ENCODE measurements at places on chromosomes 6 and 20.

GRCh38 chr6:21769405-21769861 is 175.9 kb downstream of the SOX4 start:
- no peak for DNase-seq

DNA sequence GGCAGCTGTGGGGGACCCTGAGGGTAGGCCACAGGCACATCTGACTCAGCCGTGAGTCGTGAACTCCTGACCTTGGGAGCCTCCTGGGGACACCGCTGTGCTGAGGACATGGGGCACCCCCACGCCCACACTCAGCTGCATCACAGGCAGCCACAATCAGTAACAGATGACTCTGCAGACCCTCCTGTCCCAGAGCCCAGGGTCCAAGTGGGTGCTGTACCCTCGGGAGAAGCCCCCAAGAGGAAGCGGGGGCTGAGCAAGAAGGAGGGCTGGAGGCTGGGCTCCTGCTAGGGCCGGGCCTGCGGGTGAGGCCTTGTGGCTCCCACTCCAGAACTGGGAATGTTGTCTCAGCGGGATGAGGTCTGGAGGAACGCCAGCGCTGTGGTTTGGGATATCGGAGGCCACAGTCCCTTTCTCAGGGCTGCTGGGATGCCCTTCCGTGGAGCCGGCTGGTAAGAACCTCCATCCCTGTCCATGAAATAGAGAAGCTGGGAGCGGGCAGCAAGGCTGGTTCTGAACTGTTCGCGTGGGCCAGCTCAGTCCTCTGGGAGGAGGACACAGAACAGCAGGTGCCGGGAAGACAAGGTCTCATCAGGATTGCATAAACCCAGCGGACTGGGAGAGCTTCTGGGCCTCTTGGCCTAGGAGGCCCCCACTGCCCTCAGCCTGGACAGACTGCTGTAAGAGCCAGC is 3.1 kb upstream of the LAMA5 start:
- no peak for DNase-seq

- DNase-seq = no peak
Measured at GRCh38 chr6:78947529-78947928, 80.2 kb downstream of the IRAK1BP1 start.

DNA sequence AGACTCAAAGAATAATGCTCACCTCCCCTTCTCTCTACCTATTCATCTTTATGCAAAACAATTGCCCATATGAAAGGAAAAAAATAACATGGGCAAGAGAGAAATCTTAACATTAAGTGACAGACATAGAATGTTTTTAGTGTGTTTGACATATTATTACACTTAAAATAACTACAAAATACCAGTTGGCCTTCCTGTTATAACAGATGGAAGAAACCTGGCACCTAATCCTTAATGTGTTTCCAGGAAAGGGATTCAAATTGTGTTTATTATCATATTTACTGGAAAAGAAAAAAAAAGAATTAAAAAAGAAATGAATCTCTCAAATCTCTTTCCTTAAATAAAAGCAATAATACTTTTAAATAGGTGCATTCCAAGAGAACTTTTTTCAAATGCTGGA is 158.6 kb downstream of the LAMP5 start:
- DNase-seq = no peak

DNA sequence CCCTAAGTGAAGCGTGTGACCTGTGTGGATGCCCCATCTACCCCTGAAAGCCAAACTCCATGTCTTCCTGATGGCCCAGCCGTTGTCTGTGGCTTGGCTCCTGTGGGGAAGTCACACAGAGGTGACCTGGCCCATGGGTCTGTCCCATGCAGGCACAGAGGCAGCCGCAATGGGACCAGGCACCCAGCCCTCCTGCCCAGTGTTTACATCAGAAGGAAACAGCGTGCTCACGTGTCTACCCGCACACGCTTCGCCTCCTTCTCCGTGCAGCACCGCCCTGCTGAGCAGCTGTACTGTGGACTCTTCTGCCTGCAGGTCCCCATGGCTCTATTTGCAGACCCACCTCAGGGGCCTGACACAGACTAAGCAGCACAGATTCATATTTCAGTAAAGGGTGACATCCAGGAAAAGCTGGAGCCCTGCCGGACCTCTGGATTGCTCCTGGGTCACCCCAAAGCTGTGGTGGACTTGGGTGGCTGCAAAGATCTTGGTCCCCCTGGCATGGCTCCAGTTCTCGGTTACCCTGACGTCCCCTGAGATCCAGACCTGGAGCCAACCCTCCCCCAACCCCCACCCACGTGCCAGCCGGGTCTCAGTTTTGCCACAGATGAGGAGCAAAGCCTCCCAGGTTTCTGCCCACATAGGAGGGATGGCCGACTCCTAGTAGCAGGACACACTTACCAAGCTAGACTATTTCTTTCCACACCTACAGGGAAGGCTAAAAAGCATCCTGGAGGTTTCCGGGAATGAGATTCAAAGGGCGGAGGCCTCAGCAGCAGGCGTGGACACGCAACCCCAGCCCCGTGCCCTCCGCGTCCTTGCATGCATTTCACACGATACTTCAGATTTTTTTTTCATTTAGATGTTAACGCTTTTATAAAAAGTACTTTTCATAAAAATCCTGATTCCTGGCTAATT is 120.3 kb downstream of the CDH4 start:
- DNase-seq = no peak

DNA sequence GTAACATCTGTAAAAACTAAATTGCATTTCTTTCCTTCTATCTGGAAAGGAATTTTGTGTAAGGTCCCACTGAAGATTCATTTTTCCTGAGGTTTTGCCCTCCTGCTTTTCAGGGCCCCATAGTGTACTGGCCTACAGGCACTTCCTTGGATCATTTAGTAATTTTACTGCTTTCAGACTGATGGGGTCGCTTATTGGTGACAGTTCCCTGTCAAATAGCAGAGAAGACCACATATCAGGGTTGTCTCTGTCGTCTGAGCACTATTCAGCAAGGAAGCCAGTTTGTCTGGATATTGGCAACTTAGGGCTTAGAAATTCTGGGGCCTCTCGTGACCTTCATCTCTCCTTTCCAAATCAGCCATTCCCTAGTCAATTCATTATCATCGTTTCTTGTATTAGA is 3.5 kb downstream of the GRM1 start:
- no peak for DNase-seq

GRCh38 chr20:50251992-50252511 is 61.4 kb downstream of the CEBPB start:
- DNase-seq = no peak

DNA sequence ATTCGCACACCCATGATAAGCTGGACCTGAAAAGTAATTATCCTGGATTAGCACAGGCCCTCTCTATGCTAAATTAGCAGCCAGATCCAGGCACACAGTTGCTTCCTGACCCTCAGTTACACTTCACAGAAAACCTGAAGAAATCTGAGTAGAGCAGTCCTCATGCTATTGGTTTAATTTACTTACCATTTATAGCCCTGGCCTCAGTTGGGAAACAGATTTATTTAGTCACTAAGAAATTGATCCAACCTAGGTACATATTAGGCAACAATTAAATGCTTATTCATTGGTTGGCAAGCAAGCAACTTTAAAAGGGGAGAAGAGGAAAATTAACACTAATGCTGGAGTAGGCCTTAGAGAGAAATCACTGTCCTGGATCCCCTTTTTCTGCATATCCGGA is 15.6 kb upstream of the EYA4 start:
- no peak for DNase-seq

DNA sequence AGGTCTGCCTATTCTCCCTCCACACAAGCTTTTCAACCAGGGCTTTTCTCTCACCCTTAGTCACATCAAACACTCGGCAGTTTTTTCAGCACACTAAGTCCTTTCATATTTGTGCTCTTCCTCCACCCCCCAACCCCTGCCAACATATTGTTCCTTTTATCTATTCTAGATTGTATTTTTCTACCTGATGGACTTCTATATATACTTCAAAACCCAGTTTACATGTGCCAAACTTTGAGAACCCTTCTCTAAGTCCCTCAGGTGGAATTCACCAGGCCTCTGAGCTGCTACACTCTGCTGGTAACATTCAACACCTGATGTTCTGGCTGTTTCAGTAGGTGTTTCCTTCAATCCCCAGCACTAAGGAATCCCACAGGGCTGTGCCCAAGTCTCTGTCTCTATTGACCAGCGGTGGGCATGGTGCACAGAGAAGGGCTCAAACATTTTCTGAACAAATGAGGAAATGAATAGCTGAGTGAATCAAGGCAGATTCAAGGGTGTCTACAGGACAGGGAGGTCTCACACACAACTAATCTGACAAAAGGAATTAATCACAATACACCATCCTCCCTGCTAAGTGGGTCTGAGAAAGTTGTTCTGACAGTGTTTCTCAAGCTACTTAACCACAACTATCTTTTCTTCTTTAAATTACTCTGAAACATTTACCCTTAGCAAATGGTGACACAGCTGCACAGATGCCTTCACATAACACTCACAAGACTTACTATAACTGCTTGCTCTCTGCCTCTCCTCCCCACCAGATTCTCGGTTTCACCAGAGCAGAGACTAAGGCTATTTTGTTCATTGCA is 166.5 kb downstream of the TSHZ2 start:
- DNase-seq = no peak

Measured in GM19239 (cell line).